Smooth muscle cell of the brain vasculature (primary cell): ENCODE measurements at places on chromosomes 1 and 21.

GRCh38 chr1:212141404-212141803 is 105.9 kb downstream of the DTL start:
- no peak for DNase-seq

DNA sequence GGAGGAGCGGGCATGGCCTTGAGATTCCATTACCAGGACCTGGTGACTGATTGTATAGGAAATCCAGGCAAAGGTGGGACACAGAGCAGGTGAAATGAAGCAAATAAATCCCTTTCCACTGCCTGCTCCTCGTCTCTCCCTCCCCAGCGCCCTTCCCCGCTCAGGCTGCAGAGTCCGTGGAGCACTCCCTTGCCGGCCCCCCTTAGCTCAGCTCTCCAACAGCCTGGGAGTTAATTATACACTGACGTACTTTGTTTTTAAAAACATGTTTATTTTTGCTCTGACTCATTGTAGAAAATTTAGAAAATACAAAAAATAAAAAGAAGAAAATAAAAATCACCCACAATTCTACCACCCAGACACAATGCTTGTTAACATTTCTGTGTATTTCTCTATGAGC is 61.7 kb downstream of the LGR6 start:
- DNase-seq = no peak

- peak; percentile 87 for DNase-seq
These were observed 43.9 kb downstream of the GRHL3 start for GRCh38 chr1:24362982-24363614.

GRCh38 chr1:1331068-1331965 is at the start of gene TAS1R3:
TSS of gene TAS1R3 (plus strand) at chr1:1331280. CDS start at chr1:1331346, 66 bp downstream.
- DNase-seq = no peak

DNA sequence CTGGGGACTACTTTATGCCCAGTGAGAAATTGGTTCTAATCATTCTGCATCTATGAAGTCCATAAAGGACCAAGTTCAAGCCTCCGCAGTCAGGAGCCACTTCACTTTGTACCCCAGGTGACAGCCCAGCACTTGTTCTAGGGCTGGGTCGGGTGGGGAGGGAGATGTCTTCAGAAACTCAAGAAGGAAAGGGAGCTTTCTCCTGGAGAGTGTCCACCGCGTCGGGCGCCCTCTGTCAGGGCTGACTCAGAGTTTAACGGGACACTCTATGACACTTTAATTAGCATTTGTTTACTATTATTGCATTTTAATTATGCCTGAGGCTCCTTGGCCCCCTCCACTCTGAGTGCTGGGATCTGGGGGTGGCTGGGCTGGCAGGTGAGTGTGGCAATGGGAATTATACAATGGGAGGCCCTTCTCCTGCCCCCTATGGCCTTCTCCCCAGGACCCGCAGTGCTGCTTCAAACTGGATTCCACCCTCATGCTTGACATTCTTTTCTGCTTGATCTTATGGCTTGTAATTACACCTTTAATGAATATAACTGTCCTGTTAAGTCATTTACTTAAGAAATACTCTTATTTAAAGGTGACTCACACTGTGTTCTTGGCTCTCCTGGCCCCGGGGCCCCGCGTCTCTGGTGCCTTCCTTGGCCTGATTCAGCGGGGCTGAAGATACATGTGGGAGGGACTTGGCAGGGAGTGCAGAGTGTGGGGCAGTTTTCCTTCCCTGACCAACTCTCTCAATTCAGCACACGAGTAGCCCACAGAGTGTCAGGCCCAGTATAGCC is 136.6 kb downstream of the PLXNA2 start:
- no peak for DNase-seq

DNA sequence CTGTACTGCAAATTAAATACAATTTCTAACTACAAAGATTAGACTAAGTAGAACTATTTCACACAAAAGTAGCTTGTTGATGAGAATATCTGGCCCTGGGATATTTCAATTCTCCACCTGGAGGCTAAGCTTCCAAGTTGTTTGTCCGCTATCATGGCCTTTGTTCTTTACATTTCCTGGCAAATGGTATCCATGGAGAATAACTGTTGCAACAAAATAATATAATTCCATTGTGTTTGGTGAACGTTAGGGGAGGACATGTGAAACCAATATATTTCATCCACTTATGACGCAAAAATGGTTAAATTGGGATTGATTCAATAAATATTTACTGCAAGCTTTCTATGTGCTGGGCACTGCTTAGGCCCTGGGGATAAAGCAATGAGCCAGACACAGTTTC is 565.4 kb downstream of the PTPRC start:
- DNase-seq = no peak

DNA sequence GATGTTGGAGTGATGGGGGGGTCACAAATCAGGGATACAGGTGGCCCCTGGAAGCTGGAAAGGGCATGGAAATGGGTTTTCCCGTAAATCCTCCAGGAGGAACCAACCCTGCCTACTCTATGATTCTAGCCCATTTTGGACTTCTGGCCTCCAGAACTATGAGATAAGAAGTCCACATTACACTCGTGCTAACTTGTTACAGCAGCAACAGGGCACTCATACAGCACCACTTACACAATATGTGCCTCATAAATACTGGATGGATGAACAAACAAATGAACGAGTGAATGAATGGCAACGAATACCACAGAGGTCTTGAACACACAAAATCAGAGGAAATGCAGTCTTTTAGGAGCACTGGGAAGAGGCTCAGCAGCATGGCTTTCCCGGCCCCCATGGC is 531.3 kb downstream of the NPHP4 start:
- DNase-seq = no peak

DNA sequence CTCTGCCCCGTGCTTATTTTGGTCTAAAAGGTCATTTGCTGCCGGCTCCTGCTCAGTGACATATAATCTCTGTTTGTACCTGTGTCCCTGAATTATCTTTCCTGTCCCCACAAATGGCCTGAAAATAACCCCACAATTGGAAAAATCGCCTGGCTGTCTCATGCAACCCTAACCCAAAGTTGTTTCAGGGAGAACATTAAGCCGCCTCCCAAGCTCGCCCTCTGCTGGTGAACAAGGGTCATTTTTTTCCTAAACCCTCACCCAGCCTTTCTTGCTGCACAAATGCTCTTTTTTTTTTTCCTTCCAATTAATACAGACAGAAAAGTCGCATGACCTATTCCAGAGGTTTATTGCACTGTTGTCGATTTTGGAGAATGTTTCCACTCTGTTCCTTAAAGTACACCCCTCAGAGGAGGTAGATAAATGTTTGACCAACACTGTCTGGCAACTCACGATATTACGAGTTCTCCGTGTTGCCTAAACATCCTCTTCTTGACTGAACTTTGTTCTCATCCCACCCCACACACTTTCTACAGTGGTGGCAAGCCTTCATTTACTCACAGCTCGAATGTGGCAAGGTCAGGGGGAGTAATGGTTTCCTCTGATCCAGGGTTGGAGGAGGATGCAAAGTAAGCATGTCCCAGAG is 148.7 kb downstream of the ZZZ3 start:
- DNase-seq = peak; percentile 55

DNA sequence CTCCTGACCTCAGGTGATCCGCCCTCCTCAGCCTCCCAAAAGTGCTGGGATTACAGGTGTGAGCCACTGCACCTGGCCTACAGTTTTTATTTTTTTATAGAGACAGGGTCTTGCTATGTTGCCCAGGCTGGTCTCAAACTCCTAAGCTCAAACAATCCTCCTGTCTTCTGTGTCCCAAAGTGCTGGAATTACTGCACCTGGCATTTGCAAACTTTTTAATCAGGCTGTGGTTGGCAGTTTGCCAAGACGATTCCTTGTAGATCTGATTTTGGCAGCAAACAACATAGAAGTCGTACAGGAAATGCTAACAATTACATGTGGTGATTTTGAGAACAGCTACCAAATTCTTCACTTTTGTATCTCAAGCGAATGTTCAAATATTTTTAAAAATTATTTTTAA is 10.1 kb downstream of the RBP7 start:
- DNase-seq = no peak
